Stimulated activated CD4-positive, alpha-beta T cell treated with anti-CD3 and anti-CD28 coated beads, Interleukin-1b, Interleukin-23, amount 100 ng/mL, for 1 hour (primary cell): ENCODE measurements at places on chromosomes 3 and 15.
A peak's percentile ranks its signal among the peaks of the same experiment; 100 is the strongest.

DNA sequence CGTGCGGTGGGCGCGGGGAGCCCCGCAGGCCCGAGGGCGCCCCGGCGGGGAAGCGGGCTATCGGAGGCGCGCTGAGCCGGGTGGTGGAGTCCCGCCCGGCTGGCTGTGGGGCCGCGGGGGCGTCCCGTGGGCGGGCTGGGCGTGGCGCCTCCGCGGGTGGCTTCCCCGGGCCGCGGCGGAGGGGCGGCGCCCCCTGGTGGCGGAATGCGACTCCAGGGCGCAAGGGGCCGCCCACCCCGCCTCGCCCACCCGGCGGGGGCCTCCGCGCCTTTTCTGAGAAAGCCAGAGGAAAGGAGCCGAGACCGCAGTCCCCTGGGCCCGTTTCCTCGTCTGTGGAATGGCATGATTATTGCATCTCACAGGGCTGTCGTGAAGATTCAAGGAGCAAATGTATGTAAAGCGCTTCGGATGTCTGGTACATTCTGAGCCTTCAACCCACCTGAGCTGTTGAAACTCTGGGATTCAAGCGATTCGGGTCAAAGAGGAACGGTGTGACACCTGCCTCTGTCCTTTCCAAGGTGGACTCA, 31.9 kb upstream of the RAB6B start:
- peak; percentile 44 for DNase-seq

DNA sequence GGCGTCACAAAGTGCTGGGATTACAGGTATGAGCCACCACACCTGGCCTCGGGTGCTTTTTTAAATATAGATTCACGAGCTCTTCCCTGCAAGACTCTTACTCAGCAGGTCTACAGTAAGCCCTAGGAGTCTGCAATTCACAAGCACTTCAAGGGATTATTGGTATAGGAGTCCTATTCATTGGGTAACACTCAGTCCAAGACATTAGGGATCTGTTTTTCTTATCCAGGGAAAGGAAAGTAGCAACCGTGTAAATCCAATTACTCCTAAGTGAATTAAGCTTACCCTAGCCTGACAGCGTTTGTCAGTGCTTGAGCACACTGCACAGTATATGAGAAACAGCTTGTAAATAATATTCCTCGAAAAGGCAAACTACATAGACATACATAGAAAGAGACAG, 109.9 kb downstream of the SENP2 start:
- DNase-seq: no peak

DNA sequence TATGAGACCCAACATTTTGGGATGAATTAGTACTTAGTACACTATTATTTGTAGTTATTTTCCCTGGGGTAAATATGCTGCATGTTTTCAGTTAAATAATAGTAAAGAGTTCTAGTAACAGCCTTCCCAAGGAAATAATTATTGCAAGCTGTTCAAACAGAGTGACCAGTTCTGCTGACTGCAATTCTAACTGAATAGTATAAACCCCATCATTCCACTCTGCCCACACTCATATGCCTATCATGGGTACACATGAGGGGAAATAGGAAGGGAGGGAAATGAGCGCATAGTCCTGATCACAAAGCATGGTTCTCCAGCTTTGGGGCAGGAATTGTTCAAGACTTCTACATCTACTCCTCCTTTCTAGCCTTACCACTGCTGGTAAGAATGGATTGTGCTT, 18.7 kb downstream of the UQCC5 start:
- no peak for DNase-seq

DNA sequence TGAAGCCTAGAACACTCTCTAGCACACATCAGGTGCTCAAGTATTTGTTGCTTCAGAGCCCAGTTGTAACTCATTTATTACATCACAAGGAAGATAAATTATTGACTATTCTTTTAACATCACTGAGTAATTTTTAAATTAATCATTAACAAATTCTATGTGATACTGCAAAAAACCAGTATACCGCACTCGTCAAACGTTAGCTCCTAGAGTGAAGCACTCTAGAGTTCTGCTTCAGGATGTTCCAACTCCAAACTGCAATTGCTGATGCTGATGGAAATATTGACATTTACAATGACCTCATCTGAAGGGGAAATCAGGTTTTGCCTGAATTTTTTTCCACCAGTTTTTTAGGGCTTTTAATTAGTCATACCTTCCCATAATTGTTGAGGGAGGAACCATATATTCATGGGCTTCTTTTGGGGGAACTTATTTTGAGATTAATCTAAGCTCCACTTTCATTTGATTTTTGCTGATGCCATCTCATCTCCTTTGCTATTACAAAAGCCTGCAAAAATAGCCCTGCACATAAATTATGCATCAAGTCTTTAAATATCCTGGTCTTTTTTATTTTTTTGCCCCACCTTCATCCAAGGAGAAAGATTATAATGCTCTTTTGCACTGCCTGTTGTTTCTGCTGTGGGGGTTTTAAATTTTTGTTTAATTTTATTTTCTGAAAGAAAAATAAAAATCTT, 123.0 kb upstream of the STAC start:
- no peak for DNase-seq

GRCh38 chr15:23897091-23897490, 210.0 kb upstream of the NDN start:
- no peak for DNase-seq

DNA sequence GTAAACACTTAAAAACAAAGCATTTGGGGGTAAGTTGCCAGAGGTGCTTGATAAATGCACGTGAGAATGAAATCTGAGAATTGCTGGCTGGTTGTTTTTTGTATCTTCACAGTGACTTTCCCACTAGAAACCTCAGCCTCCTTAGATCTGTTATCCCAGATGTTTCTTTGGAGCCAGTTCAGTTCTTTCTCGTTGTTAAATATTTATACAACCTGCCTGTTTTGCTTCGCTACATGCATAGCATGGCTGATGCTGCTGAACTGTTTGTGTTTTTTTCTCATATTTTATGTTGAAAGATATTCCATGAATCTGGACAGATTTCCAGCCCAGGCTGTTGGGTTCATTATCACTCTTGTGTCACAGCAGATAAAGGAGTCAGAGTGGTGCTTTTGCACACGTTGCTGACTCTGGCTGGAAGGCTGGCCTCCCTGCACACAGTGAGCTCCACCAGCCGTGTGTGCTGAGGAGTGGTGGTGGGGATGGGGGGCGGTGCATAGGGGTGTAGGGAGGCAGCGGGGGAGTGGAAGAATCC, 80.2 kb downstream of the ARNT2 start:
- no peak for DNase-seq

DNA sequence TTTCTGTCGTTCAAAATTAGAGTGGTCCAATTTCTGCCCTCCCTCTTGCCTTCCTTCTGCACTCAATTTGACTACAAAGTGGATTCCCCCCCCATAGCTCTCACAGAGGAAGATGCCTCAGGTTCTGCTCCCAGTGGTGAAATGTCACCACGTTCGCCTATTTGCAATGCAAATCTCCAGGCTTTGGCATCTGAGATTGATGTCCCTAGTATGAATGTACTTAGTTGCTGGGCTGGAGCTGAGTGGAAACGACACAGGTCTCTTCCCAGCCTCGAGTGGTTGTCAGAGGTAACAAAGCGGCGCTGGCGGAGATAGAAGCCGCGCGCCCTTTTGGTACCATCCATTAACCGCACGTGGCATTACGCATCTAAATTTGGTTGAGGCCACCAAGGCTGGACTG, 860.1 kb downstream of the MCTP2 start:
- no peak for DNase-seq

- no peak for DNase-seq
Observed at GRCh38 chr3:172208586-172209332, 169.4 kb downstream of the FNDC3B start.

DNA sequence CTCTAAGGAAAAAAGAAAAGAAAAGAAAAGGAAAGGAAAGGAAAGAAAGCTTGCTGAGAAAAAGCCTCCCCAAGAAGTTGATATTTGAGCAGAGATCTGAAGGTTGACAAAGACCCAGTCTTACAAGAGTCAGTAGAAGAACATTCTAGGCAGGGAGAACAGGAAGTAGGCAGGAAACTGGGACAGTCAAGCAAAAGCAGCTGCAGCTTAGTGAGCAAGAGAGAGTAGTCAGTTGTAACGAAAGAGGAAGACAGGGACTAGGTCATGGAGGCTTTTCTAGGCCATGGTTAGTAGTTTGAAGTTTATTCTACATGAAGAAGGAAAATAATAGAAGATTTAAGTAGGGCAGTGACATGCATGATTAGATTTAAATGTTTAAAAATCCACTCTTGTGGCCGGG, 31.8 kb upstream of the KLHL6 start:
- no peak for DNase-seq

DNA sequence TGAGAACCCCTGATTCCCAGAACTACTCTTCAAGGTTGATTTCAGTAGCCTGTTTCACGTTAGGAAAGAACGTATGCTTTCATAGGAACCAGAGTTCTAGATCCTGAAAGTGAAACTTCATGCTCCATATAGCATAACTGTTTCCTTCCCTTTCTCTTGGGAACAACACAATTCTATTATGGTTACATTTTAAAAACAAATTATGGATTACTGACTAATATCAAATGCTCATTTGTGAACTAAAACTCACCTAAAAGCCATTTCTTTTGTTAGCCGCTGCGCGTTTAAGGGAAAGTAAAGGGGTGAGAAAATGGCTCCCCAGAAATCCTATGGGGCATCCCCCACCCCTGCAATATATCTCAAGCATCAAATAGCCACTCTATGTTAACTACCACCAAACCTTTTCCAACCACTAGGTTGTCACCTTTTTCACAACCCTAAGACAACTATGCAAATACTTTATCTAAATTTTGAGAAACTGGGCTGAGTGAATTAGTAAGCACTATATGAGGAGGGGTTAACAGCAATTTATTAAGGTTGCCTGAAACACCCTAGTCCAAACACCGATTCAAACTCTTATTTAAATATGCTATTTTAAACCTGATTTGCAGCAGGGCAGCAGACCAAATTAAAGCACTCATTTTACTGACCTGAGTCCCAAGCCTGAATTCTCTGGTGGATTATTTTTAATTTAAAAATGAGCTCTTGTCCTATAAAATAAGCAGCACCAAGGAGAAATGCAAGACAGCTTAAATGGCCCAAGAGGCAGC, 2.4 kb downstream of the SIAH2 start:
- peak; percentile 29 for DNase-seq

GRCh38 chr15:83018436-83018835, 7.0 kb upstream of the C15orf40 start:
- DNase-seq: no peak

GRCh38 chr15:57651445-57651844, 55.1 kb upstream of the POLR2M start:
- DNase-seq: no peak

GRCh38 chr15:38479266-38479665, 25.3 kb downstream of the FAM98B start:
- no peak for DNase-seq

DNA sequence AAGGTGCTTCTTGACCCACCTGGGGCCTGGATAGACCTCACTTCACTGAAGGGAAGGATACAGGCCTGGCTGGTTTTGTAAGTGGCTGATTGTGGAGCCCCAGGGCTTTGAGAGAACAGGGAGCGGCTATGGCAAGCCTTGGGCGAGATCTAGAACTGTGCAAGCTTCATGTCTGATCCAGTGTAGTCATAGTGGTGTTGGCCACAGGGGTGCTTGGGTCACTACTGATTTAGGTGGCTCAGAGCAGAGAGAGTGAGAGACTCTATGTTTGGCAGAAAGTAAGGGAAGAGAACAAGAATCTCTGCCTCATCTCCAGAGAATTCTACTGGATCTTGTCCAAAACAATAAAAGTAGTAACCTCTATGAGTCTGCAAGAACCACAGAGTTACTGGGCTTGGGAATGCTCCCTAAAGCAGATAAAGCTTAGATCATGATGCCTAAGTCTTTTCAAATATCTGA, 394.2 kb upstream of the EPHA3 start:
- DNase-seq: no peak

- no peak for DNase-seq
Observed at GRCh38 chr3:37907371-37907770, 45.7 kb downstream of the CTDSPL start.

- no peak for DNase-seq
Observed at GRCh38 chr3:166123576-166123975, 286.4 kb upstream of the BCHE start.

GRCh38 chr3:195250473-195251251, 20.3 kb downstream of the XXYLT1 start:
- no peak for DNase-seq

- no peak for DNase-seq
Observed at GRCh38 chr3:113000691-113001090, 9.9 kb downstream of the GTPBP8 start.

GRCh38 chr3:175511219-175511785, 652.2 kb downstream of the NAALADL2 start:
- DNase-seq: no peak

- DNase-seq: no peak
Observed at GRCh38 chr3:141561426-141562034, 74.7 kb downstream of the RASA2 start.

DNA sequence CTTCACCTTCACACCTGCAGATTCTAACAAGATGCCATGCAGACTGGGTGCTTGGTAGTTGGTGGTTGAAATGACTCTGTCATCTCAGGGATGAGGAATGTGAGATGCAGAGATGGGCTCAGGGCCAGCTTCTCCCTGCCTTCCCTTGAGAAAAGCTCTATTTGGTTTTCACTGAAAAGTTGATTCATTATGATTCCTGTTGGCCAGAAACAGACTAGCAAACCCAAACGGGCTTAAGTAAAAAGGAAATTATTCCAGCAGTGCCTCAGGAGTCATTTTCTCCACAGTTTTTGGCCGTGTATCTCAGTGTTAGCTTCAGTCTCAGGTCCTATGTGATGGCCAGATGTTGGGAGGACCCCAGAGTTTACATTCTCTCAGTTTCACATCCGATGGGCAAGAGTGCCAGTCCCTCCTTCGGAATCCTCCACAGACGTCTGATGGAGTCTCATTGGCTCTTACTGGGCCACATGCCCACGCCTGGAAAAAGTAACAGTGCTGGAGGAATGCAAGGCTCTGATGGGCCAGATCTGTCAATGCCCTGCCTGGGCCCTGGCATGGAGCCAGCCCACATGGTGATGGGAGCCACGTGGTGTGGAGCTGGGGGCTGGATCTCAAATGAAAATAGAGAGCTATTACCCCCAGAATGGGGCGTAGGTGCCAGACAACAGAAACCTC, 22.3 kb upstream of the SACM1L start:
- no peak for DNase-seq

DNA sequence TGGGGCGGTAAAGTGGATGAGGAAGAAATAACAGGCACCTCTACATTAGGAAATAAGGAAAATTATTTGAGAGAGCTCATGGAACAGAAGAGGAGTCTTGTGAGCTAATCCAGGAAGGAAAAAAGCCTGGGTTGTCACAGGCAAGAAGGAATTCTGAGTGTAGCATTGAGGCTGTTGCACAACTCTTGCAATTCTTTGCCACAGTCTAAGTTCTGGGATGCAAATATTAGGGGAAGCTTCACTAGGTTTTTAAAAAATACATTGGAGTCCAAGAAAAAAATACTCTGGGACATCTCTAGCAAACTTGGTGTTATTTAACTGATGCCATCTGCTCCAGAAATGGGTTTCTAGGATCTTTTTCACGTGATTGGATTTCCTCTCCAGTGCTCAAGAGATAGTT, 122.3 kb downstream of the SPATA16 start:
- no peak for DNase-seq

GRCh38 chr15:73335471-73335870, 33.3 kb downstream of the HCN4 start:
- no peak for DNase-seq

- DNase-seq: no peak
Observed at GRCh38 chr3:50317300-50317699, 5.2 kb downstream of the HYAL2 start.

- DNase-seq: no peak
Observed at GRCh38 chr3:62361261-62361660, 12.1 kb downstream of the FEZF2 start.

- DNase-seq: no peak
Observed at GRCh38 chr3:15500107-15500724, 21.3 kb downstream of the COLQ start.

- DNase-seq: no peak
Observed at GRCh38 chr15:99155961-99156443, 51.1 kb downstream of the SYNM start.
